Sciatic nerve (tissue), 2 donors: ENCODE measurements at places on chromosomes 12 and 14.
A peak's percentile ranks its signal among the peaks of the same experiment; 100 is the strongest.

GRCh38 chr12:67671892-67672291 lies 23.3 kb downstream of the DYRK2 start:
- DNase-seq, result no peak

GRCh38 chr14:50085570-50086320 lies 30.6 kb downstream of the VCPKMT start:
- DNase-seq, result no peak

- no peak for DNase-seq
These were observed 14.9 kb upstream of the HEATR5A start for GRCh38 chr14:31435276-31435675.

- DNase-seq, result no peak
These were observed 4.7 kb downstream of the LTB4R start for GRCh38 chr14:24315807-24316596.

DNA sequence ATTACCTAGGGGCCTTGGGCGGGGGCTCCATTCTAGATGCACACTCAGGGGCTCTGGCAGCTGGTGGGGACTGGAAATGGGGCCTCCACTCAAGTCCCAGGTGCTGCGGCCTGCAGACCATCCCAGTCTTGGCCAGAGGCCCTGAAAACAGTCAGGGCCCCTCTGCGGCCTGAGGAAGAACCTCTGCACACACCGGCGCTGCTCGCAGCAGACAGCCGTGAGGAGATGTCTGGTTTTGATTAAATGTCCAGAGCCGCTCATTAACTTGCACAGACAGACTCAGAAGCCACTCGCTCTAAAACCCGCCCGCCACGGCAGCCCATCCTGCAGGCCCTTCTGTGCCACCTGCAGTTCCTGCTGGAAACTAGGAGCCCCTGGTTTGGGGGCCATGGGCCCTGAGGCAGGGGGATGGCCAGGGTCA lies 36.4 kb upstream of the NCOR2 start:
- no peak for DNase-seq

- DNase-seq, result no peak
These were observed 80.2 kb upstream of the KRR1 start for GRCh38 chr12:75591628-75592027.

- no peak for DNase-seq
These were observed 1082.5 kb downstream of the BCL11B start for GRCh38 chr14:98189511-98189910.

DNA sequence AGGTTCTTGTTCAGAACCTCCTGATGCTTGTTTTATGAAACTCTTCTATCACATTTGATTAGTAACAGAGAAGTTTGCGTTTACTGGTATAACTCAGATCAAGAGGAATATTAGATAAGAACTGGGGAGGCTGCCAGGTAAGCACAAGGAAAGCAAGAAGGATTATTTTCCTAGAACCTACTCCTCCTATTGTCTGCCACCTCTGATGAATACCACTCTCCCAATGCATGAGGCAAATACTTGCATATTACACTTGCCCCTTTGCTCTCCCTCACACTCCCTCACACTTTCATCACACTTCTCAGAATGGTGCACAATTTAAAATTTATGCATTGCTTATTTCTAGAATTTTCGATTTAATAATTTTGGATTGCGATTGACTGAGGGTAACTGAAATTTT lies 43.6 kb downstream of the LIN7A start:
- DNase-seq, result no peak

DNA sequence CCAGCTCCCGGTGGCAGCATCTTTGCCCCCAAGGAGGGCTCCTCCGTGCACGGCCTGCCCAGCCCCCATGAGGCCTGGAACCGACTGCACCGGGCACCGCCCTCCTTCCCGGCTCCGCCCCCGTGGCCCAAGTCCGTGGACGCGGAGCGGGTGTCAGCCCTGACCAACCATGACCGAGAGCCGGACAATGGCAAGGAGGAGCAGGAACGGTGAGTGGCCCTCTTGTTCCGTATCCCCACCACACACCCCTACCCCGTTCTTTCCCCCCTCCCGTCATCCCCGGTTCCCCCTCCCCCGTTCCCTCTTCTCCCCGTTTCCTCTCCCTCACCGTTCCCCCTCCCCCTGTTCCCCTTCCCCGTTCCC lies 28.3 kb downstream of the LRCOL1 start:
- peak; percentile 81 for DNase-seq

DNA sequence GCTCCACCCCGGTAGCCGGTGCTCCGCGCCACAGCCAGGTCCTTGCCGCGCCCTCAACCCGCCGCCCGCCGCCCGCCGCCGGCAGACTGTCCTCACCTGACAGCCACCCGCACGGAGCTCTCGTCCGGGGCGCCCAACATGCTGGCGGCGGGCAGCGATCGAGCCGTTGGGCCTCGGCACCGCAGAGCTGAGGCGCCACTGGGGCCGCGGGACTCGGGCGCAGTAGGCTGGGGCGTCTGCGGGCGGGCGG lies 164 bp downstream of the KIF21A start:
- DNase-seq, result no peak

DNA sequence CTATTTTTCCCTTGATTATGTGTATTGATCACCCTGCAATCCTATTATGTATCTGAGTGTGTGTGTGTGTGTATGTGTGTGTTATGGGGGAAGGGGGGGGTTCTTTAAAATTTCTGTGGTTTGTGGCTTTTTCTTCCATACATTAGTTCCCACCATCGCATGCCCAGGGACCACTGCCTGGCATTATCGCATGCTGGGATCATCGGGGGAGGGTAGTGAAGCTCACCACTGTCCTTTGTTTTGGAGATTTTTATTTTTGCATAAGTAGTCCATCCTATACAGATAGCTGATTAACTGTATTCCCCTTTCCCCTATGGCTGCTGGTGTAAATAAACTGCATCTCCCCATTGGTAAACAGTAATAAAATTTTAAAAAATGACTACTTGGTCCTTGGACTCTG lies 3.4 kb downstream of the ATXN7L3B start:
- no peak for DNase-seq

GRCh38 chr12:109582636-109583035 lies 9.0 kb downstream of the MVK start:
- DNase-seq, result no peak

DNA sequence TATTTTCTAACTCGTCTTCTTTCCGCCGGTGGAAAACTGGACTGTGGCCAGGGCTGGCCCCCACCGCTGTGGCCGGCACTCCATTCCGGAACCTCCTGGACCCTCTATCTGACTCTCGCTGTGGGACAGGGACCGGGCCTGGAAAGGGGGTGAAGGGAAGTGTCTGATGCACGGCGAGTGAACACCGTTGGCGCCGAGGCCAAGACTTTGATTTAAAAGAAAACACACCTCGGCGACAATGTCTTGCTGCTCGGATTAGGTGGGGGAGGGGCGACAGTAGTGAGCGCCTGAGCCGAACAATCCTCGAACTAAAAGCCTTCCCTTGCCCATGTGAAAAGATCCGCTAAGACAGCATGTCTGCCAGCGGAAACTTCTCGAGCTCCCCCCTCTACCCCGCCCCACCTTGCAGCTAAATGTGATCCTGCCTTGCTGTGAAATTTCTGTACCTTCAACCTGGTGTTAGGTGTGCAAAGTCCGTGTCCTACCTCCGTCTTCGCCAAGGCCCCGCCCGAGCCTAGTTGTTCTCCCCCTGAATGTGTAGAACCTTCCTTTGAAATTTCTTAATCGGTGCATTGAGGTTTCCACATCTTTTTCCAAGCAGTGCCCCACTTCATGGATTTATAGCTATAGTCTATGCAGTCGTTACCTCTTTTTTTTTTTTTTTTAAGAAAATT lies 862 bp upstream of the HOTAIR start:
- DNase-seq, result no peak

GRCh38 chr14:101236496-101237251 lies 324.6 kb upstream of the DIO3 start:
- peak; percentile 47 for DNase-seq

DNA sequence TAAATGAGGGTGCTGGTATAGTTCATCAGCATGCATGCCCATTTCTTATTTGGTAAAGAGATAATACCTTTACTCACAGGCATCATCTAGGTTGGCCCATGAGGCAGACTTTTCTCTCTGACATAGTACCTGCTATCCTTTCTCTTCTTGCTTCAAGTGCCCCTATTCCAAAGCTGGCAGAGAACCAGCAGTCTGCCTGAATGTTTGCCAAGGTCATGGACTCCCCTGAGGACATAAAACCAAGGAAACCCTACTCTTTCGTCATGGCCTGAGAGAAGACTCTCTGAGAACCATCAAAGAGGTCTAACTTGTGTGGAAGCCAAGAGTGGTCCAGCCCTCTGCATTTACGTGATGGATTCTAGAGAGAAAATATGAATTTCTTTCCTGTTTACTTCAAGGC lies 11.9 kb downstream of the PPP1R36 start:
- DNase-seq, result no peak

GRCh38 chr12:124442772-124443445 lies 124.5 kb downstream of the NCOR2 start:
- DNase-seq, result no peak

GRCh38 chr12:13187399-13187798 lies 9.1 kb upstream of the EMP1 start:
- DNase-seq, result no peak

DNA sequence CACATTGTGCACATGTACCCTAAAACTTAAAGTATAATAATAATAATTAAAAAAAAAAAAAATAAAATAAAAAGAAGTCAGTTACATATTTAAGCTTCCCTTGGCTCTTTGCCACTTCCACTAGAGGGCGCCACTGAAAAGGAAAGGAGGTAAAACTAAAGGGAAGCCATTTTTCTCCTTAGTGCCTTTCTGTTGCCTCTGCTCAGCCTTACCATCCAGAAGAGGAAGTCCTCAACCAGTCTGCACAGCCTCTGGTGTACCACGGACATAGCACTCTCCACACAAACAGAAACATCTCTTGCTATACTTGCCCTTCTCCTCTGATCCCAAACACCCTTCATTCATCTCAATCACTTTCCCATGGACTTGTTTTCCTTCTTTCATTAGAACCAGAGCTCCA lies 169.0 kb upstream of the EEA1 start:
- peak; percentile 83 for DNase-seq

DNA sequence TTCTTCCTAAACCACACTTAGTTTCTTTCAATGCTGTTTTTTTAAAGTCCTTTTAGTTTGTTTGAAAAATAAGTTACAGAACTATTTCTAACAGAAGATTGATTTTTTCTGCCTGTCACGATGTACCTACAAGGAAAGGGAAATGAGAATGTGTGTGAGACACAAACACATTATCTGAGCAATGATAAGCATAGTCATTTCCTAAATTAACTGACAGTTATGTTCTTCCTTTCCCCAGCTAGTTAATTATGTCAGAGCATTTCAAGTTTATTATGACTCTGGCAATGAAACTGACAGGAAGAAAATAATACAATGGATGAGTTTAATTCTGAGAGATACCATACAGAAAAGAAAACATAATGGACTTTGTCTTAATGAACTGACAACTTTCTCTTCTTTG lies 21.3 kb upstream of the LDHB start:
- no peak for DNase-seq

DNA sequence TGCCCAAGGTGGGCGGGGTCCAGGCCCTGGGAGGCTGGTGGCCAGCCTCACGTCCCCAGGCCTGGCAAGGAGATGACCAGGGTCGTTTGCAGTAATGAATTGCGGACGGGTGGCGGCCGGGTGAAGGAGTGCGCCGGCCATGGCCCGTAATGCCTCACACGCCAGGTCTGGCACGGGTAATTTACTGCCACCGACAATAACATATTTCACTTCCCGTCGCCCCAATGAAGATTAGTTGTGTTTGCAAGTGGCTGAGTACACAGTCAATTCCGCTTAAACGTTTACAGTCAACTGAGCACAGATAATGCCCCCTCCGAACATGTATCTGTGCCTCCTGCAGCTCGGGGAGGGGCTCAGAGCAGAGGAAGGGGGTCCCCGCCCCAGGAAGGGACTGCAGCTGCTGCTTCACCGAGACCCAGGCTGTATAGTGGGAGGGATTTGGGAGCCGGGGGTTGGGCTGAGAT lies 48.3 kb downstream of the MVK start:
- no peak for DNase-seq

- DNase-seq, result peak; percentile 78
These were observed 1.3 kb downstream of the ZC3H10 start for GRCh38 chr12:56119361-56119796.

GRCh38 chr12:52537101-52537500 lies 15.8 kb downstream of the KRT71 start:
- DNase-seq, result no peak

- no peak for DNase-seq
These were observed 136.0 kb upstream of the IFNG-AS1 start for GRCh38 chr12:67853204-67853603.

DNA sequence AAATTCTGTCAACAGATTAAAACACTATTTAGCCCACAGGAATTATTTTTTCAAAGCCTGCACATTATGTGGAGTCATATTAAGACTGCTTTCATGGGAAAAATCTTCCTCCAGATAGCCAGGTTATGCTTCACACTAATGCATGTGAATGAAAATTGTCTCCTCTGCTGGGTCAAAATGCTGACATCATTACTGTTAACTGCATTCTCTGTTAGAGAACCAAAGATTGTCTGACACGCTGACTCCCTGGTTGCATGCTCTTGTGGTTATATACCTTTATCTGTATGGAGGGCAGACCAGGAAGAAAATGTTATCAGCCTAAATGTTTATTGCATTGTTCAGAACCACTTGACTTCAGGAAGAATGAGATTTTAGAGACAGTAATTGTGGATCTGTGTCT lies 432.2 kb upstream of the MDGA2 start:
- DNase-seq, result no peak

GRCh38 chr14:92718664-92719063 lies 29.8 kb downstream of the LGMN start:
- no peak for DNase-seq

DNA sequence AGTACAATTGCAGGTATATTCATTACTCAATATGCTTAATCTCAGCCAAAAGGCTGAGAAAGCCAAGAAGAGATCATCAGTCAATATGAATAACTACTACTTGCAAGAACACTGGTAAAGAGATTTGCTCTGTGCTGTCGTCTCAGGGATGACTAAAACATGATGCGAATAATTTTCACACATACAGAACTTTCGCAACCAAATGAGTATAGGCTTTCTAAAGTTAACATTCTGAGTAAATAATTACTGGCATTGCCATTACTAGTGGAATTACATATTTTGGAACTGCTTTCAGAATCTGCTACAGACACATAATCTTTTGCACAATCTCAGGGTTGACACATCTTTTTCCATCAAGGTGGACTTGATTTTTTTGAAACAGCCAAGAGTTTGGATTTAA lies 24.7 kb downstream of the NCKAP1L start:
- no peak for DNase-seq

- no peak for DNase-seq
These were observed 243.0 kb upstream of the DIO3 start for GRCh38 chr14:101318271-101318670.

DNA sequence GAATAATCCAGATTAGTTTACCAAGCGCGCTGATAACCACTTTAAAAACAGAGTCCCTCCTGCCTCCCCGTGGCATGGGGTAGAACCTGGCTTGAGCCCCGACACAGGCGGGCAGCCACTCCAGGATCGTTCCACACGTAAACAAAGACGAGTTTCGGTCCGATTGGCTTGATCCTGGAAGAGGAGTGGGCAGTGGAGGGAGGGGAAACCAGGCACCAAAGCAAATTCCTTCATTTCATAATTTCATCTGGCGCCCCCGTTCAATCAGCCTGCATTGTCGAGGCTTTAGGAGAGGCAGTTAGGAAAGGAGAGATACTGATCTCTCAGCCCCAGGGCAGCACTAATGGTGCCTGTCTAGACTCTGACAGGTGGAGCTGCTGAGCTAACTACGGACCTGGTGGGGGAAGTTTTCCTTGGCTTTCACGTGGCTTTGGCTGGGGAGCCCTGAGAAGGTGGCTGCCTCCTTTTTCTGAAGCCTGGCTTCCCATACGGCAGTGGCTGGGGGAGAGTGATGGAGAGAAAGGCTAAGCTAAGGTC lies 751 bp upstream of the GPRC5A start:
- DNase-seq, result no peak

GRCh38 chr12:54311051-54311450 lies 10.2 kb upstream of the NFE2 start:
- DNase-seq, result no peak
